Fibroblast of skin of back (primary cell): ENCODE measurements at places on chromosomes 5 and 9.

DNA sequence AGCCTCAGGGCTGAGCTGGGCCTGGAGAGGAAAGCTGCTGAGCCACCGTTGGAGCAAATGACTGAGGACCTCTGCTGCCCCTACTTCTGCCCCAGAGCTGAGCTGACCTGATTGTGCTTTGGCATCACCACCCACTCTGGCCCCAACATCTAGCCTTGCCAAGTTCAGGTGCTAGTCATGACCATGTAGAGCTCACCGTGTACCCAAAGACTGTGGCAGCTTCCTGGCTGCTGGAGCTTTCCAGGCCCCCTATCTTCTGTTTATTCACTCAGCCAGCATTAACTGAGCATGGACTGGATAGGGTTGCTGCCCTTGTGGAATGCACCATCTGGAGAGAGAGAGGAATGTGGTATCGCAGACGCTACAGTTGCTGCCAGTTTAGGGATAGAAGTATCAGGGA lies 49.1 kb downstream of the JADE2 start:
- no peak for DNase-seq

GRCh38 chr5:120919017-120919416 lies 454.9 kb downstream of the PRR16 start:
- DNase-seq: no peak

DNA sequence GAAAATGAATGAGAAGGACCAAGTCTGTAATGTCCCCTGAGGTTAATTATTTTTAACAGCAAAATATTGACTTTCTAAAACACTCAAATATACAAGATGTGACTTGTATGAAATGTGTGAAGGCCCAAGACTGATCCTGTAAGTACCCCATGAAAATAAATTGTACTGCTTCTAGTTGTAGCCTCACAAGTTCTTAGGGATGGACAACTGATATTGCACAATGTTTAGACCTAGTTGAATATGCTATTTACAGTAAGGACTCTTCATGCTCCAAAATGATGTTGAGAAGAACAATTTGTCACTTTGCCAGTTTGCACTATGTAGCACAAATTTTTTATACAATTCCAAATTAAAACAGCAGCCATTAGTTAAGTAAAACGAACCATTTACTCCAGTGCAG lies 139.7 kb upstream of the GDNF start:
- no peak for DNase-seq

DNA sequence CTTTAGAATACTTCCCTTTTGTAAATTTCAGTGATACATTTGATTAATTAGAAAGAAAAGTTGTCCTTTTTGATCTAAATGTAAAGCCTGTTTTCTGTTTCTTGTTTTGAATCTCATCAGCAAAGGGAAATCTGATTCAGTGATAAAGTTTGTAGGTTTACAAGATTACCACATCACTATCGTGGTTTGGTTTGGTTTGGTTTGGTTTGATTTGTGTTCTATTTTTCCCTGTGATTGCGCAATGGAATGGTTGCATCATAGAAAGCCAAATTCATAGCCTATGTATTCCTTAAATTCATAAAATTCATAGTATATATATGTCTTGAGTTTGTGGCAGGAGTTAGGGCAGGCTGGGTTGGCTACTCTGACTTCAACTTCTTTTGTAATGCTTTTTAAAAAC lies 15.2 kb downstream of the SRFBP1 start:
- DNase-seq: peak; percentile 16

DNA sequence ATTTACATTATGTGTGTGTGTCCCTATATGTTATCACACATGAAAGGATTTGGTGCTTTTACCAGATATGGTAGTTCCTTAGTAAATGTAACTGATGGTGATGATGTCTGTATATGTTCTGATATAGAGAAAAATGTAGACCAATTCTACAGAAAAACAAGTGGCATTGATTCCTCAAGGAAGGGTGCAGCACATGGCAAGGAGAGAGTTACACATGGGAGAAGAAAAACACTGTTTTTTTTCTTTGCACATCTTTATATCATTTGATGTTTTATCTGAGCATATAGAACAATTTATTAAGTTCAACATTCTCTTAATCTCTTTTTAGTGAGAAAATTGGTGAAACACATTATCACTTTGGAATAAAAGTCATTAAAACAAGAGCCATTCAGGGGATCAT lies 535.0 kb upstream of the KLF4 start:
- no peak for DNase-seq

DNA sequence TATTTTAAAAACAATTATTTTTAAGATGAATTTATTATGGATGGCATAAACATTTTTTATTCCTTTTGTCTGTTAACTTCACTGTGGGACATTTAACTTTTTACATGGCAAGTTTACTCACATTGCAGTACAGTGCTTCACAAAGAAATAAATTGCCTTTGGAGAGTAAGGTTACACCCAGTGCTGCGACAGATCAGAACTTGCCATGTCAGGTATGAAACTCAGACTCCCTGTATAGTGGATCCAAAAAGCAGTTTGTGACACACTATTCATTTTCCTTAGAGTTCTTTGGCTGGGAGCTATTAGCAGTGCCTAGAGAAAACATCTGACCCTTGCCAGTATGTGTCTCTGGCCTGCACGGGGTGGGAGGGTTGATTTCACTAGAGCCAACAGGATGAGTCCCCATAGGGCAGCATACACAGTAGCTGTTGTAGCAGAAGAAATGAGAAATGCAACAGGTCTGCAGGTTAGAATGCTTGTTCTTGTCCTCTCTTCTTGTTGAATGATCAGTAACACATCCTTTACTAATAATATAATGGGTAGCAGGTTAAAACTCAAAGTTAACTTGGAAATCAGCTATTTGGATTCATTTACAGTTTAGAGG lies 42.9 kb downstream of the STARD4 start:
- no peak for DNase-seq

DNA sequence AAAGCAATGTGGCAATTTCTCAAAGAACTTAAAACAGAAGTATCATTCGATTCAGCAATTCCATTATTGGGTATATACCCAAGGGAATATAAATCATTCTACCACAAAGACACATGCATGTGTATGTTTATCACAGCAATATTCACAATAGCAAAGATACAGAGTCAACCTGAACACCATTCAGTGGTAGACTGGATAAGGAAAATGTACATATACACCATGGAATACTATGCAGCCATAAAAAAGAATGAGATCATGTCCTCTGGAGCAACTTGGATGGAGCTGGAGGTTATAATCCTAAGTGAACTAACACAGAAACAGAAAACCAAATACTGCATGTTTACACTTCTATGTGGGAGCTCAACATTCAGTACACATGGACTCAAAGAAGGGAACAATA lies 21.4 kb upstream of the FYB1 start:
- no peak for DNase-seq

DNA sequence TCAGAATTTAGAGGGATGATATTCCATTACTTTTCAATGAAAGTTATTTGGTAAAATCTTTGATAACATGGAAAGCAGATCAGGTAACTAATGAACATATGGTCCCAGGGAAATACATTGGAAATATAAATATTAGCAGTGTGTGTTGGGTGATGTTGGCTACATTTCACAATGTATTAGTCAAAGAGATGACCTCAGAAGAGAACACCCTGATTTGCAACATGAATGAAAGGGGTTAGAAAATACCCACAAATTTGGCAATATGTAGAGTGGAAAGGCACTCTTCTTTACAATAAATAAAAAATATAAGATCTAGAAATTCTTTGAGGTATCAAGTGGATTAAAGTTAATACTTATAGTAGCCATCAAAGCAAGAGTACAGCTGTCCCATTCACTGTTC lies 606.7 kb downstream of the PSAT1 start:
- no peak for DNase-seq

DNA sequence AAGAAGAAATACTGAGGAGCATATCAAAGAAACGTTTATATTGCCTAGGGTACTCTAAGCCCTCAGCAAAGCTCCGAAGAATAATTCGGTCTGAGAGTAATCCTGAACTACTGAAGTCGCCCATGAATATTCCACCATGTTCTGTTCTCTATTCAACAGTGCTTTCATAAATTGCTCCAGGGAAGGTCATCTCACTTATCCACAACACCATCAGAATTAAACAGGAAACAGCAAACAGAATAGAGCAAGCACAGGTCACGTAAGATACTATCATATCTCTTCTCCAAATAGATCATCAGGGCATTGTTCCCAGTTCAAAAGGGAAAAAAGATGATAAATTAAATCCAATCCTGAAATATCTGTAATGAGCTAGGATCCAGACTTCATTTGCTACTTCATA lies 325.6 kb downstream of the DEPDC1B start:
- no peak for DNase-seq

- DNase-seq: peak; percentile 17
Measured at GRCh38 chr5:61416010-61416409, 84.0 kb downstream of the ZSWIM6 start.

GRCh38 chr5:77175231-77175630 lies 35.2 kb upstream of the PDE8B start:
- peak; percentile 67 for DNase-seq

- DNase-seq: no peak
Measured at GRCh38 chr5:147432323-147432722, 77.5 kb downstream of the DPYSL3 start.

DNA sequence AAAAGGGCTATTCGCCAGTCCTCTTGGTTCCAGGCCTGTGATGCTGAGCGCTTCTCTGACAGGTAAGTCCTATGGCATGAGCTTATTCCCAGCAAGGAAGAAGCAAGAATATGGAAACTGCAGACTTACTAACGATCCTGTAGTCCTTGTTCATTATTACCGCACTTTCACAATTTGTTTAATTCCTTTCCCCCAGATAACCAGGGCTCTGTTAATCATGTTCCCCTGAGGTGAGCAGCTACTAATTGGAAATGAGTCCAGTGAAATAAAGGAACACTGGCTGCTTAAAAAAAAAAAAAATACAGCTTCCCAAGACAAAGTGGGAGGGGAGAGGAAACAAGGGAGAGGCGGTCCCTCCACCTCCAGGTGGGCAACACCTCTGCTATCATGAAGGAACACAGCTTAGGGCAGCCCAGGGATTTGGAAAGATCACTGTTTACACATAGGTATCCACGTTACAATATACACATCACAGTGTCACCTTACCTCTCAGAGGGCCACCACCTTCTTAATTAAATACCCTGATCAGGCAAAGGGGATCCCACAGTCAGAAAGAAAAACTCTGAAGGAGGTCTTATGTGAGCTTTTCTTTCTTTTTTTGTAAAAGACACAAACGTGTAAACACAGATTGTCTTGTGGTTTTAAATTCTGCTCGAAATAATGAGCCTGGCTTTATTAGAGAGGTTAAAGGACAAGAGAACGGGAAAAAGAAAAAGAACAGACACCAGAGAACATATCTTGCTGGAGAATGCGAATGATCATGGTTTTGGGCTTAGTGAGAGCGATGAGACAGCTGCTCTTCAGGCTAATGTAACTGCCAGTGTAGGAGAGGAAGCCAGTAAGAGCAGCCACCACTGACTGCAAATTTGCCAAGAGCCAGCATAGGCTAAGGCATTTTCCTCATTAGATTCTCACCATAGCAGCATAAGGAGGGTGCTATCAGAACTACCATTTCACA lies 258.6 kb downstream of the CRB2 start:
- DNase-seq: no peak

DNA sequence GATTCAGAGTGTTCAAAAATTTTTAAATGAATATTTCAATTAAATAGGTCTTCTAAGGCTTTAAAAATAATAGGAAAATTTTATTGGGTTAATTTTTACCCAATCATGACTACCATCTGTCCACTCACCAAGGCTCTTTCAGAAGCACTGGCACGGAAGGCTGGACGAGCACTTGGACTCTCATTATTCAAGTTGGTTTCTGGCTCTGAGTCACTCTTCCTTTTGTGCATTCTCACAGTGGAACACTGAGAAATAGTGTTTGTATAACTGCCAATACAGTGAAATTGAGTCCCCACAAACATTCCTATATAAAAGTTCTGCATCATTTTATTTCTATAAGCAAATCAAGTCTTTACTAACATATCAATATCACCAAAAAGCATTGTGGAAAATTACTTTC lies 1149.0 kb downstream of the EFNA5 start:
- peak; percentile 87 for DNase-seq

DNA sequence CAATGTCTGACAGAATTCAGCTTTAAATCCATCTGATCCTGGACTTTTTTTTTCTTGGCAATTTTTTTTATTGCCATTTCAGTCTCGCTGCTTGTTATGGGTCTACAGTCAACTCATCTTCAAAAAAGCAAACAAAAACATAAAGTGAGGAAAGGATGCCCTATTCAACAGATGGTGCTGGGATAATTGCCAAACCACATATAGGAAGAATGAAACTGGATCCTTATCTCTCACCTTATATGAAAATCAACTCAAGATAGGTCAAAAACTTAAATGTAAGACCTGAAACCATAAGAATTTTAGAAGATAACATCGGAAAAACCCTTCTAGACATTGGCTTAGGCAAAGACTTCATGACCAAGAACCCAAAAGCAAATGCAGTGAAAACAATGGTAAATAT lies 389.1 kb upstream of the ST8SIA4 start:
- no peak for DNase-seq

GRCh38 chr5:40273936-40274335 lies 405.8 kb upstream of the PTGER4 start:
- DNase-seq: peak; percentile 20

- peak; percentile 25 for DNase-seq
Measured at GRCh38 chr5:62473209-62473608, 60.6 kb downstream of the IPO11 start.

DNA sequence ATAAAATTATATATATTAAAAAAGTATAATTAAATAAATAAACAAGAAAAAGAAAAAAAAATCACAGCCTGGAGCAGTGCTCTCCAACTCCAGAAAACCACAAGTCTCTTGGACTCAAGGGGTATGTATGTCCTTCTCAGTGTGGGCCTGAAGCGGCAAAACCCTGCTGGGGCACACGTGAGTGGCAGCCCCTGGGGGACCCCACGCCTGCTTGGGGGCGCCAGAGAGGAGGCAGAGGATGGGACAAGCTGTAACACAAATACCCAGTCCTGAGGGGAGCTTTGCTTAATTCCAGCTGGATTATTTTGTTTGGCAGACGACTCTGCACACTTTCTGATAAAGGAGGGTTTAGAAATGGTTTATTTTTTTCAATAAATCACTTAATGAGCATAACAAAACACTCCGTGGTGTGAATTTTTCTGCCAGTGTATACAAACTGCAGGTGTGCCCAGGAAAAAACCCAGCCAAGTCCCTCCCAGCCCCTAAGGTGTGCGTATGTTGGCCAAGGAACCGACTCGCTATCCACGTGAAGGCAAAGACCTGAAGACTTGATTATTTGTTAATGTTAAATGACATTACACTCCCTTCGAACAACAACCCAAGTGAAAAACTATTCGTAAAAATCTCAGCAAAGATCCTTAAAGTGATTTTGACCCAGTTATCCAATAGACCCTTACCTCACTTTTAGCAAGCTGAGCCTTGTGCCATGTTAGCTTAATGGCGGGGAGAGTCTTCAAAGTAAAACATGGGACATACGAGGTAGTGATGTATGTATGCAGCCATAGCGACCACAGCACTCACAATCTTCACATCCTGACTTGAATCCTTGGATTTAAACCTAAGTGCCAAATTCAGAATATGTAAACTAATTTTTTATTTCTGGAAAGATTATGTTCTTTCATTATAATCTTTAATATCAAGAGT lies 32.9 kb downstream of the ANKH start:
- no peak for DNase-seq

GRCh38 chr5:22908129-22908528 lies 55.0 kb upstream of the CDH12 start:
- DNase-seq: no peak
